ENCODE measurements at places on chromosomes 5 and 9.
A peak's percentile ranks its signal among the peaks of the same experiment; 100 is the strongest.

GRCh38 chr5:19733612-19734495 is 254.1 kb downstream of the CDH18 start:
- no peak for DNase-seq

- no peak for DNase-seq
Measured at GRCh38 chr5:173689737-173690360, 73.4 kb upstream of the BOD1 start.

DNA sequence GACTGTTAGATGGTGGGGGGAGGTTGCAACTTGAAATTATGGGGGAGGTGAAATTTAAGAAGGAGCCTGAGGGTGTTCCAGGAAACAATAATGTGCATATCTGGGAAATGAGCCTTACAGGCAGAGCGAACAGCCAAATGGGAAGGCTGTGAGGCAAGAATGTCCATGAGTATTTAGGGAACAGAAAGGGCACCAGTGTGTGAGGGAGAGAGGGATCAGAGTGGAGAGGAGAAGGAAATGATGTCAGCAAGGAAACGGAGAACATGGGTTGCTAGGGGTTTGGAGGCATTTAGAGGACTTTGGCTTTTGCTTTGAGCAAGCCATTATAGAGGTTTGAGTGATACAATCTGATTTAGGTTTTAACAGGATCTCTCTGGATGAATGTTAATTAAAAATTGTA is 285.4 kb downstream of the TLE4 start:
- DNase-seq: no peak

DNA sequence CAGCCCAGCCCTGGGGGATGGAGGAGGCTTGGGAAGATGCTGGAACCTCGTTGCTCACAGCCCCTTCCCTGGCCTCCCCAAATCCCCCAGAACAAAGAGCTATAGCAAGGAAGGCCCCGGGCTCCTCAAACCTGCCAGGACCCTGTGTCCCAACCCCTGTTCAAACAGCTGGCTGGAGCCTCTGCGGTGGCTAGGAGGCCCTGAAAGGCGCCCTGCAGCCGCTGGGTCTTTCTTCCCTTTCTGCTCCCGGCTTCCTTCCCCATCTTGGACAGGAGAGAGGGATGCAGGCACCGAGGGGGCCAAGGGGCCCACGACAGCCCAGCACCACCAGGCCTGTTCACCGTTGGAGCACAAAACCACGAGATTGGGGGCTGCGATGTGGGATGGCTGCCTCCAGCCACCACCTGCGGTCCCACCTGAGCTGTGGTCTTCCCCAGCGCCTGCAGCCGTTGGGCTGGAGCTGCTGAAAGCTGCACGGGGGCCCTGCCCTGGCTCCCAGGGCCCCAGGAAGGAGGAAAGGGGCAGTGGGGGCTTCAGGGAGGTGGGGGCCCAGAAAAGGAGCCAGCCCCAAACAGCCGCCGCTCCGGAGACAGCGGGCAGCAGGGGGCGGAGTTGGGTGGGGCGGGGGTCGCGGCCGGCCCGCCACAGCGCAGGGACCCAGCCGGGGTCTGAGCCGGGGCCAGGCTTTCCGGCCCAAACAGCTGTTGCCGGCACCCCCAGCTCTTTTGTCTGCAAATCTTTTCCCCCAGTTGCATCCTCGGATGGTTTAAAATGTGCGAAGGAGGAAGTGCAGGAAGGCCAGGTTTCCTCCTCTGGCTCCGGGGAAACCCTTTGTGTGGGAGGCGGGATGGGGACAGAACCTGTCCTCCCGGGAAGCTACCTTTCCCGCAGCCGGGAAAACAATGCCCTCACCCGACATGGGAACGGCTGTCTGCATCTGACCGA is 16.1 kb downstream of the NOTCH1 start:
- DNase-seq: no peak

- DNase-seq: no peak
Measured at GRCh38 chr9:100346836-100347235, 5.9 kb downstream of the TEX10 start.

DNA sequence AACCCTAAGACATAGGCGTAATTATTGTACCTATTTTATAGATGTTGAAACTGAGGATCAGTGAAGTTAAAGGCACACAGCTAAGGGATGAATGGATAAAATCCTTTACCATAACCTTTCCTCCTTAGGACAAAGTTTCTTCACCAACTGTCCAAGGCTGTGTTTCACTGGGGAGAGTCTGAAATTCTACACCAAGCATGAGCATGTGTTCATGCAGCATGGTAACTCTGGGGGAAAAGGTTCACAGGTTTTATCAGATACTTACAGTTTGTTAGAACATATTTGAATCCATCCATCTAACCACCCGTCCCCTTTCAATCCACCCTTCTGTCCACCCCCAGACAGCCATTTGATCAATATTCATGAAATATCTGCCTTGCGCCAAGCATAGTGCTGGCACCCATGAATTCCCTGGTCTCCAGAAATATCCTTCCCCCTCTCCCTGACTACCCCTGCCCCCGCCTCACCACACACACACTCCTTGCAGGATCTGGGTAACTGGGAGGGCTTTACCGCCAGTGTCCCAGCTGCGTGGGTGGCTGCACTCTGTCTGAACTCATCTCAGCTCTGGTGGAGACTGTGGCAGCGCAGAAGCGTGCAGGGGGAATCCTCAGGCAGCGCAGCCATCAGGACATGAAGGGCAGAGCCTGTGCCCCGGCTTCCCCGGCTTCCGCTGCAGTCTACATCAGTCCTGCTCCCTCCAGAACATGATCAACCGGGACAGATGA is 6.3 kb upstream of the KCNIP1 start:
- DNase-seq: peak; percentile 30

DNA sequence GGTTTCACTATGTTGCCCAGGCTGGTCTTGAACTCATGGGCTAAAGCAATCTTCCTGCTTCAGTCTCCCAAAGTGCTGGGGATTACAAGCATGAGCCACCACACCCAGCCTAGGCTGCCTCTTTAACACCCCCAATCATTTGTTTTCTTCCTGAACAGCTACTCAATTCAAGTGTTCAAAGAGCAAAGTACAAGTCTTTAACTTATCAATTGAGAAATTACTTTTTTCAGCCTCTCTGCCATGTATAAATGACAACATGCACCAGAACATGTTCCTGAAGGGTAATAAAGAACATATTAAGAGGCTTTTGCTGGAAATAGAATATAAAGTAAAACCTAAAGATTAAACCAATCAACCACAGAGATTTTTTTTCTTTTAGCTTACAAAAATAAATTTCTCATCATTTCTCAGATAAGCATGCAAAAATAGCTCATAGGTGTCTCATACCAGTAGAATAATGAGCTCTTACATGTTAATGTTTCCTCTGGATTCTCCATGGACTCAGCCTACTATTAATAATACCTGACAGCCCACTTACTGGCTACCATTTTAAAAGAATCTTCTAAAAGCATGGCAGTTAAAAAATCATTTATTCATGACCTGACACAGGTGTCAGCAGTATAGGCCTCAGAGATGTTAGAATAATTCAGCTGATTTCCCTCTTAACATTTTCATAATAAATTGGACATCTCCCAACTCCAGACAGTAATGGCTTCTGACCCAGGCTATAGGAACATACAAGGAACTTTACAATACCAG is 60.0 kb downstream of the MCTP1 start:
- no peak for DNase-seq

DNA sequence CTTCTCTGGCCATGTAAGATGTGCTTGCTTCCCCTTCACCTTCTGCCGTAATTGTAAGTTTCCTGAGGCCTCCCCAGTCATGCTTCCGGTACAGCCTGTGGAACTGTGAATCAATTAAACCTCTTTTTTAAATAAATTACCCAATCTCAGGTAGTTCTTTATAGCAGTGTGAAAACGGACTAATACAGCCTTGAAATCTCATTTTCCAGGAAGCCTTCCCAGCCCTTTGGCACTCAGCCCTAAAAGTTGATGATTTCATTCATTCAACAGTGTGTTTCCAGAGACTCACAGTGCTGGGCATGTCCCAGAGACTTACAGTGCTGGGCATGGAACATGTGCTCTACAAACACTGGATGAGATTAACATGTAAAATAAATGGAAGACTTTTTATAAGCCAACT is 135.8 kb downstream of the DCP2 start:
- no peak for DNase-seq

- no peak for DNase-seq
Measured at GRCh38 chr5:56712895-56713591, 102.3 kb upstream of the MAP3K1 start.

- DNase-seq: no peak
Measured at GRCh38 chr9:118008246-118008645, 304.0 kb downstream of the TLR4 start.

- no peak for DNase-seq
Measured at GRCh38 chr5:168592014-168592368, 12.8 kb upstream of the PANK3 start.

DNA sequence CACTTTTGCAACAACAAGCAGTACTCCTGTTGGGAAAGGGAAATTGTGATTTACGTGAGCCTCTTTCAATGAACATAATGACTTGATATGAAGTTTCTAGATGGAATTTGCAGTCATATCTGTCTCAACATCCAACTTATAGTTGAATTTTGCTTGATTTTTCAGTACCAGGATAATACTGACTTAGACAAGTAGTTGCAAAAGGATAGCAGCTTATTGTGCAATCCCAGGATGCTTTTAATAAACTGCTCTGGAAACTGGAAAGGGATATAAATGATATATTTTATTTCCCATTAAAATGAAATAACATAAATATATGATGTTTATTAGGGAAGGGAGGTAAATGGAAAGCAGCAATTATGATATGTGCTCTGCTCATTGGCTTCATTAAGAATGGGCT is 174.4 kb upstream of the RGMB start:
- no peak for DNase-seq

DNA sequence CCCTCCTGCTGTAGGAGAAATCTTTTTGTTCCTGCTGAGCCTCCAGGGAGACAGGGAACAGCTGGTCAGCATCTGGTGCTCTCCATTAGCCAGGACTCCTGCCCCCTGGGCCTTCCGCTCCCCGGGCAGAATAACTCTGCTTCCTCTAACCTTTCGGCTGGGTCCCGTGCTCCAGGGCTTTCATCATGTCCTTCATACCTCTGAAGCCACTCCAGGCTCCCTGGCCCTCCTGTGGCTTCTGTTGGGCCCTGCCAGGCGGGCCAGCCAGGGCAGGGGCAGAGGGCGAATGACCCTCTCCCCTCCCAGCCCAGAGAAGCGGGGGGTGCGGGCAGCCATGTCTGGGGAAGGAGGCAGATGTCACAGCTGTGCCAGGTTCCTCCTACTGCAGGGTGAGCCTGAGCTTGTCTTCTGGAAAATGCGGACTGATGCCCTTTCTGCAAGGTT is 81.7 kb upstream of the LMX1B start:
- peak; percentile 53 for DNase-seq

DNA sequence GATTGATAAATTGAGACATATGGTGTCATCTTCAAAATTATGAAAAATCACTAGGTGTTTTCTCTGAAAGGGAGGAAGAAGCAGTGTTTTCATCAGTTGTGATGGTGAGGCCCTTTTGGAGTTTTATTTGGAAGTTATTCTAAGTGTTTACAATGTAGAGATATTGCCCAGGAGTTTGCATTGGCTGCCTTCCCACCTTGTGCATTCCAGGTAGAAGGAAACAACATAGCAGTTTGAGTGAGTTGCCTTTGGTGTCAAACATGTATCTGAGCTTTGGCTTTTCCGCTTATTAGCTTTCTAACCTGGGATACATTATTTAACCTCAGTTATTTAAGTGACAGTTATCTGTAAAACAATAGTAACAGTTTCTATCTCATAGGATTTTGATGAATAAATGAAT is 122.5 kb downstream of the SCAMP1 start:
- DNase-seq: no peak

GRCh38 chr5:1414311-1415058 is 30.8 kb downstream of the SLC6A3 start:
- DNase-seq: no peak

GRCh38 chr9:22617156-22617555 is 170.5 kb downstream of the DMRTA1 start:
- no peak for DNase-seq

DNA sequence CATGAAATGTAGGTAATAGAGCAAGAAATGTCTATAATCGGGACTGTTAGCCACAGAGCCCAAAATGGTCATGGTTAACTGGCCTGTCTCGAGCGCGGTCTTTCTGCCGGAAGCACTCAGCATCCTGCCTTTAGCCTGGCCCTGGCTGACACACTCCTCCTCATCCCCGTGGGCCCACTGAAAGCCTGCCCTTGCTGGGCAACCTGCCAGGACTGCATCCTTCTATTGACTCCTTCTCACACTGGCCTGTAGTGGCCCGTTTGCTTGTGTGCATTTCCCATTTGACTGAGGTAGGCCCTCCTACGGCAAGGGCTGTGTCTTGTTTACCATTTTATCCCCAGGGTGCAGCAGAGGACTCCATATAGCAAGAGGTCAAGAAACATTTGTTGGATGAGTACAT is 215.7 kb downstream of the ATPSCKMT start:
- DNase-seq: peak; percentile 1

GRCh38 chr5:1885868-1886845 is 3.4 kb upstream of the IRX4 start:
- no peak for DNase-seq

DNA sequence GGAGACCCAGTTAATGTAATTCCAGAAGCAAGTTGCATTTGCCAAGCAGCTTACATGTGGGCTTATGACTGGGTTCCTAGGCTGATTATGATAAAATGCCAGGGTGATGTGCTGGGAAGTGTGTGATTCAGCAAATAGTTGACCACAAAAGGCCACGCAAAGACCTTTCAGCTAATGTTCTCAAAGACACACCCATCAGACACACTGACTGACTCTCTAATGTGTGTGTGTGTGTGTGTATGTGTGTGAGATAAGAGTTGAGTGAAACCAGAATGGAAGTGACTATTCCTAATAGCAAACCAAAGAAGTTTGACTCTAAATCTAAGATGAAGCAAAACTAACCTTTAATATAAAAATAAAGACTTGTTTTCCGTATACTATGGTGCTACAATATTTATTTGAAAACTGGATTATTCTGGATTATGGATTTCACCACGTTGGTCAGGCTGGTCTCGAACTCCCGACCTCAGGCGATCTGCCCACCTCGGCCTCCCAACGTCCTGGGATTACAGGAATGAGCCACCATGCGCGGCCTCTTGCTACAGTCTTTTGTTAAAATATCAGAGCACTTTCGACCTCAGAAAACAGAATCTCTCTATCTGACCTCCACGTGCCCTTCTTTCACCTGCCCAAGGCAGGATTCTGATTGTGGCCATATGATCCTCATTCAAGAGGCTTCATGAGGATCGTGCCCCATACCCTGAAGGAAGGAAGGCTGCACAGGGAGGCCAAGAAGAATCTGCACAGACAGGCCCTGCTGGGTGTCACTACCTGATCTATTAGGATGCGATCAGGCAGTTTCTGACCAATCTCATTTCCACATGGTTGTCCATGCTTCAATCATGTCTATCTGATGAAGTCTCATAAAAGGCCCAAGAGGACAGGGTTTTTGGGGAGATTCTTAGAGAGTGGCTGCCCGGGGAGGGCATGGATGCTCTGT is 75.6 kb downstream of the USP20 start:
- no peak for DNase-seq

Measured in upper lobe of left lung (tissue), 6 donors.